ENCODE measurements at places on chromosomes 16 and 17.

DNA sequence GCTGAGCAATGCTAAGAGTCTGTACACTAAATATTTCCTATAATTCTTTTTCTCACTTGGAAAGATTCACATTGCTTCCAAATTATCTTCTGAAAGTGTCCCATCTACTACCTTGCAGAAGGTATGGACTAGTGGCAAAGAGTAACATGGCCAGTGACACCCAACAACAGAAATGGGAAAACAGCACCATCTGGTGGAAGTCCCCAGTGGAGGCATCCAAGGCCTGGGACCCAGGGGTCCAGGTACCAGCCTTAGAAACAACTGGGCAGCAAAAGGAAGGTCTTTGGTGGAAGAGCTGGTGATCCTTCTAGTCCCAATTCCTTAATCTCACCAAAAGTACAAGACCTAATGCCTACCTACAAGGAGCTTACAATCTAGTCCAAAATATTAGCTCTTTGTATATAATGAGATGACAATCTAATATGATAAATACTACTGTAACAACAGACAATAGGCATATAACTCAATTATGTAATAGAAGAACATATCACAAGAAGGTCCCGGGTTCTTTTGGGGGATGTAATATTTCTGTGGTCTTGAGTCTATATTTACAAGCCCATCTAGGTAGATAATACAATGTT, 55.3 kb downstream of the SKAP1 start:
- no peaks in the 10 kb centered on the region for H3K4me1 ChIP-seq
- H3K27ac ChIP-seq: no peak overlapping the region
- no peak overlapping the region for H3K4me3 ChIP-seq

GRCh38 chr17:48236681-48237134, 129.1 kb downstream of the SNX11 start:
- H3K27ac ChIP-seq: no peak overlapping the region
- DNase-seq: no peak
- H3K36me3 ChIP-seq: no peaks in the 10 kb centered on the region
- no peak overlapping the region for H3K4me3 ChIP-seq
- no peaks in the 10 kb centered on the region for H3K27me3 ChIP-seq
- no peaks in the 10 kb centered on the region for H3K4me1 ChIP-seq

GRCh38 chr17:28853295-28853694, 1.5 kb upstream of the ERAL1 start:
- DNase-seq: no peak
- H3K4me3 ChIP-seq: no peak overlapping the region
- peaks cover 5% of the 10 kb centered on the region for H3K4me1 ChIP-seq

GRCh38 chr16:12011565-12011964, 35.0 kb downstream of the SNX29 start:
- no peaks in the 10 kb centered on the region for H3K27me3 ChIP-seq
- no peak for DNase-seq
- no peak overlapping the region for H3K4me3 ChIP-seq

GRCh38 chr17:41919165-41919817, 540 bp upstream of the ACLY start:
- peak overlapping the region; percentile 99 for H3K4me3 ChIP-seq
- peak; percentile 57 for DNase-seq
- H3K27ac ChIP-seq: peak overlapping the region; percentile 90
- no peaks in the 10 kb centered on the region for H3K27me3 ChIP-seq
- no peaks in the 10 kb centered on the region for H3K36me3 ChIP-seq
- no peaks in the 10 kb centered on the region for H3K4me1 ChIP-seq

DNA sequence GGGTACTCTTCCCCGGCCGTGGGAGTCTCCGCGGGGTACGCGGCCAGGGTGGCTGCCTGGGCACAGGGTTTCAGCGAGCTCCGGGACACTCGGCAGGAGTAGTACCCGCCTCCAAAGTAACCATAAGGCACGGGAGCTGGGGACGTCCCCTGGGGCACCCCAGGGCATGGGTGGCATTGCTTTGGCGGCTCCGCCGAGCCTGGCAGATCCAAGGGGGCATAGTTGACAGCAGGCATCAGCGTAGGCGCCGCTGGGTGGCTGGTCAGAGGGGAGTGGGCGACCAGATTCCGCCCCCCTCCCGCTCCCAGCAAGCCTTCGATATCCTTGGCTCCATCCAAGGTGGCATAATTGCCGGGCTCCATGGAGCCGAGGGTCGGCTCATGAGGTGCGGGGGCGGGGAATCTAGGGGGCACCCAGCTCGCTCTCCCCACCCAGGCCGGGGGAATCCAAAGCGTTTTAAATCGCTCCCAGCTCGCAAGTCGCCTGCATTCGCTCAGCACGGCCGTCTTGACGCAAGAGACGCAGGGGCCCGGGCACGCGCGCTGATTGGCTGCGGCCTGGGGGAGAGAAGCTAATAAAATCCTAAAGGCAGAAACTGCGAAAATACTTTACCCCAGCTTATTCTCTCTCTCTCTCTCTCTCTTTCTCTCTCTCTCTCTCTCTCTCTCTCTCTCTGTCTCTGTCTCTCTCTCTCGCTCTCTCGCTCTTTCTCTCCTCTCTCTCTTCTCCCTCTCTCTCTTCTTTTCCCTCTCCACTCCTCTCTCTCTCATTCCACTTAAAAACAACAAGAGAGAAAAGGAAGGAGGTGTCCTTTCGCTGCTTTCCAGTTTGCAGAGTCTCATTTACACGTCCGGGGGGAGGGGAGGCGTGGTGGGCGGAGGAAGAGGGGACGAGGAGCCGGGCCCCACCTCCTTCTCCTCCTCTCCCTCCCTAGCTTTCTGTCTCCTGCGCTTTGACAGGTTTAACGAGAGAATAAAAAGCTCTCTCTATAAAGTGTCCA, at the start of gene HOXB13:
HOXB13 (minus strand) TSS at position 519 of the 1,000 bp plus-strand sequence; CDS start at position 362, 157 bp downstream.
- peaks cover 17% of the 10 kb centered on the region for H3K4me1 ChIP-seq
- DNase-seq: peak; percentile 95
- peak within 1 kb of the TSS; percentile 98 for H3K27ac ChIP-seq
- H3K27me3 ChIP-seq: no peaks in the 10 kb centered on the region

GRCh38 chr17:56108811-56109284, 44.4 kb upstream of the ANKFN1 start:
- no peaks in the 10 kb centered on the region for H3K36me3 ChIP-seq
- no peak for DNase-seq
- H3K4me1 ChIP-seq: no peaks in the 10 kb centered on the region
- no peak overlapping the region for H3K27ac ChIP-seq
- no peaks in the 10 kb centered on the region for H3K27me3 ChIP-seq
